ENCODE measurements at places on chromosomes 1 and 21.

DNA sequence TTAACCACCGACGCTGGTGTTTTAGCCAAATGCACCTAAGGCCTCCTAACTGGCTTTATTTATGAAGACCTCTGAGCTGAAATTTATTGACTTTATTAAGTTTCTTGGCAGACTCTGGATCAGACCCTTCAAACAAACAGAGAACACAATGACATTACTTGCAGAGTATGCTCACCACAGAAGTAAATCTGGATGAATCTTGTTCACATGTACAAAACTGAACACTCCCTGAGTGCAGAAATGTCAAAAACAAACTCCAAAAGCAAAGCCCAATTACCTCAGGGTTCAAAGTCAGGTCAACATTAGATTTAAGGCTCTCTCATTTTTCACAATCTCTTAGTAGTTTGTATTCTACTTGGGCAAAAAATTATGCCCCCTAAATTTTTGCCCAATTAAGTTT lies 218.6 kb downstream of the SLC45A1 start:
- DNase-seq: no peak

- DNase-seq: no peak
Measured at GRCh38 chr1:38651669-38652068, 207.9 kb downstream of the RRAGC start.

DNA sequence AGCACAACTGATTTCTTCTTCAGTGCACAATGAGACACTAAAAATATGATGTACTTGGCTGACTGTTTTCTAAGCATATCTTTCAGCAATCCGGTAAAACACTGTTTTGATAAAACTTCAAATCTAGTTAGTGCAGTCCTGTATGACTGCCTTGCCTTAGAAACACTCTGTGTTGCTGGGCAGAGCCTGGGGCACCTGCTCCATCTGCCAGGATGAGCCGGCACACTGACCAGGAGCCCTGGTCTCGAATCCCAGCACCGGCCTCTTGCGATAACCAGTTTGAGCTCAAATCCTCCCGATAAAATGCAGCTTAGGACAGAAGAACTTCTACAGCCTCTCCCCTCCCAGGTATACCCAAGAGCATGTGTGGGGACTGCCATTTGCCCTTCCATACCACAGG lies 199.5 kb downstream of the SIPA1L2 start:
- DNase-seq: no peak

DNA sequence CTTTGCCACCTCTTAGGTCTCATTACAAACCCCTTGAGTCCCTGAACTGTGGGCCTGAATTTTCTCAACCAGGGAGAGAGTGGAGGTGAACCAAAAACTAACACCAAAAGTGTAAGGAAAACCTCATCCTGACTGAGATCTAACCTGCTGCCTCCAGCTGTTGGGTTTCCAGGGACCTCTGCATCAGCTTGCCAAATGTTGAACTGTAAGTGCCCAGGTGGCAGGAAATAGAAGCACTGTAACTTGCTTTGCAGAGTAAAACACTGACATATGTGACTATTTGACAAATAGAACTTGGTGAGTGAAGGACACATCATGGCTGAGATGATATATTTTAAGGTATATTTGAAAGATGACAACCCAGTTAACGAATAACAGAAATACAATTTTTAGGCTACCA lies 48.4 kb upstream of the NR5A2 start:
- DNase-seq: no peak

DNA sequence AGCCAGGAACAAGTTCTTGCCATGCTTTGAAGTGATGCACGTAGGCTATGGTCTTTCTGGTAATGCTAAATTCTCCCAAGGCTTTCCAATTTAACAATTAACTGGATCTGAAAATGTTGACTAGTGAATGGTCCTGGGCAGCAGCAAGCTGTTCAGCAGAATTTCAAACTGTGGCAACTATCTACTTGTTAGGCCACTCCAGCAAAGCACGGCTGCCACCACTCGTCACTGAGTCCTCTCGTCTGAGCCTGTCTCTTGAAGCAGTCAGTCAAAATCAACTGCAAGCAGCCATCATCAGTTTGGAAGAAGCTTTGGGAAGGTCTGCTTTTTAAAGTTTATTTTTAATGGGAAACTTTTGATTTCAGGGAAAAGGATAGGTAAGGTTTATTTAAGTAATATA lies 6.1 kb downstream of the FLVCR1 start:
- no peak for DNase-seq

DNA sequence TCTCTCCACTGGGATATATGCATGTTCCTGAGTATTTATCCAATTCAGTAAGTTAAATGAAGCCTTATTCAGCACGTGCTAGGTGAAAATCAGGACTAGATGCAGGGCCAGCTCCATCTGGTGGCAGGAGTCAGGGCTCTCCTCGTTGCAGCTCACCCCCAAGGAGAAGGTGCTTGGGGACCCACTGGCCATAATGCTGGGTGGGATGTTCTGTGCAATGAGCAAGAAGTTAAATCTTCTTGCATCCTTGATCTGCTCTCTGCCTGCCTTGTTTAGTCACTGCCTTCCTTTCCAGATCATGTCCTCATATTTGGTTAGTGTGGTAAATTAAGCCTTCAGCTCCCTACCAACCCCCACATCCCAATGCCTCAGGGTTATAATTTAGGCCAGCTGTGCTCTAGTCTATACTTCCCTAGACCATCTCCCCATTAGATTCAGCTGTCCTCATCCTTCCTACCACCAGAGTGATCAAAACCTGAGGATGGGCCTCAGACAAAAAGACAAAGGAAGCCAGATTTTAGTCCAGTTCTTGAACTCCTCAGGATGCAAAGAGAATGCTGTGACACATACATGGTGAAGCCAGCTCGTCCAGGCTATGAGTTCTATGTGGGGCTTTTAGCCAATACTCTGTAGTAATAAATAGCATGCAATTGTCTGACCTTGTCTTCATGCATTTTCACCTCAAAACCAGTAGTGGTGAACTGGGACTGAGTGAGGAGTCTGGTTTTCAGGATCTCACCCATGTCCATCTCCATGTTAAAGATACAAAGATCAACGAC lies 55.9 kb downstream of the SEC16B start:
- DNase-seq: peak; percentile 56

DNA sequence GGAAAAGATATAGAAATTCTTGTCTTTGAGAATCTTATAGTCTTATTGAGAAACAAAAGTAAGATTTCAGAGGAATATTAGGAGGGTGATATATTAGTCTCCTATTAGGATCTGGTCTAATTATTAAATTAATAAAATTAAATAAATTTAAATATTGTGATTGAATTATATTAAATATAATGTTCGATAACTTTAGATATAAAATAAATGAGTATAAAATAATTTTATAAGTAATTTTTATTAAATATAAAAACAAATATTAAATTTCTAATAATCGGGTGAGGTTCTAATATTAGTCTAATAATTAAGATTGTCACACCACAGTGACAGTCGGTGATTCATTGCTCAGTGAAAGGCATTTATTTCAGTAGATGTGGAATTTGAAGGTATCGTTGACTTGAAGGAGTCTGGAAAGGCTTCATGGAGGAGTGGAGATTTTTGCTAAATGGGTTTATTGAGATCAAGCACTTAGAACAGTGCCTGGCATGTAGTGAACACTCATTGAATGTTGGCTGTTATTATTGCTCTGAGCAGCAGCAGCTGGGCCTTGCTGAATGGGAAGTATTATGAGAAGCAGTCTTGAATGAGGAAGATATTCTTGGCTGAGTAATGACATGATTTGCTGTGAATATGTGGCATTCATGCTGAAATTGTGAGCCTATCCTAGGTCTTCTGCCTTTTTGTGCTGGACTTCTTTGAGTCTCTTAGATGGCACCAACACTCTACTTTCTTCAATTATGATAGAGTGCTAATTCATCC lies 74.6 kb downstream of the USP25 start:
- DNase-seq: no peak

- DNase-seq: no peak
Measured at GRCh38 chr1:162258394-162258793, 118.3 kb downstream of the SPATA46 start.

DNA sequence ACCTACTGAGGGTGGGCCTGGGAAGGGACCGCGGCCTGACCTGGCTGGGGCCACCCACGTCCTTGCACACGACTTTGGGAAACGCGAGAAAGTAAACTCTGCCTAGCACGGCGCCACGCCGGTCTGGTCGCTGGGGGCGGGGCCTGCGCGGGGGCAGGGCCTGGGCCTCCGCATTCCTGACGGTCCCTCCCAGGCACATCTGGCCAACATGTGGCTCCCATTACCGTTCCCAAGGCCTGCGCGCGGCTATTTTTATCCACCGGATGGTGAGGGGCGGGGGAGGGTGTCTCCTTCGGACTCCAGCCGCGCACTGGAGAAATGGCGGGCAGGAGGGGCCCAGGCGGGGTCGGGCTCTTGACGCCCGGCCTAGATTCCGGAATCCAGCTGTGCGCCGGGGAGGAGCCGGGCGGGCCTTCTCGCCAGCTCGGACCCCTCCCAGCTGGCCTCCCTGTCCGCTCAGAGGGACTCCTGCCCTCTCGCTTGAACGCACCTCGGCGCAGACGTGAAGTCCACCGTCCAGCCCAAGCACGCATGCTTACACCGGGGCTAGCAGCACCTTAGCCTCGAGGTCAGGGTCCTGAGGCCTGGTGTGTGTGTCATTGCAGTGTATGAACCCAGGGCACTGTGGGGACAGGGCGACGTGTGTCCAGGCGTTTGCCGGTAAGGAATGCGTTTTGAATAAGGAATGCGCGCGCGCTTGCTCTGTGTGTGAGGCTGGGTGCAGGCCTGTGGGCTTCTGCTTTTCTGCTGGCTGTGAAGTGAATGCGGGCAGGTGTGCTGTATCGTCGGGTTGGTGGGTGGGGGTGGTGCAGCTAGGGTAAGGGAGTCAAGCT lies 2.1 kb downstream of the EVA1B start:
- DNase-seq: no peak

DNA sequence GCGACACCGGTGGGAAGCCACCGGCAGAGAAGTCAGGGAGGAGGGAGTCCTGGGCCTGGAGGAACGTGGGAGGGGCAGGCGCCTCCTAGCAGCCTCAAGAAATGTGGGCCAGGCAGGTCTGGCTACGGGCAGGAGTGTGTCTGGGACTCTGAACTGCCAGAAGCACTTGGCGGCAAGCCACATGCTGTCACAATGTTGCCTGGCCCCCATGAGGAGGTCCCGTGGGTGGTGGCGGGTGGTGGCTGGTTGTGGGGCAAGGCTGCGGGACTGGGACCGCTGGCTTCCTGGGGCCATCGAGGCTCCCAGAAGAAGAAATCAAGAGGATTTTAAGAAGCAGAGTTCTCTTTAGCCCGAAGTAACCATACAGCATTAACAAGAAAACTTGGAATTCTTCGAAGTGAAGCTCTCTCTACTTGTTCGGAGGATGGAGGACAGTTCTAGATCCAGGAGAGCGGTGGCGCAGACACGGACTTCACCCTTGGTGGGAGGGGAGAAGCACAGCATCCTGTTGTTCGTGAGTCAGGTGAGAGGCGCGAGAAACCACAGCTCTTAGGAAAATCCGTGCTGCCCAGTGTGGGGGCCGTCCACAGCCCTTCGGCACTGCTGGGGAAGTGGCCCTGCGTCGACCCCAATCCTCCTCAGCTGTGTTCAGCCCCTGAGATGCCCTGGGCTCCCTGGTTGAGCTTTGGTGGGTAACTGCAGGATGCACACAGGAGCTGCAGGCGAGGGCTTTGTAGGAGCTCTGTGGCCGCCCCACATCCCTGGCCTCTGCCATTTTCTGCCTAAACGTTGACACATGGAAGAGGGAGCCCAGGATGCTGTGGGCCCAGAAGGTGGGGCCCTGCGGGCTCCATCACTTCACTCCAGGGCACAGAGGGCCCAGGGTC lies 12.4 kb downstream of the SKI start:
- peak; percentile 46 for DNase-seq

- no peak for DNase-seq
Measured at GRCh38 chr1:111220302-111220890, 7.1 kb upstream of the CHI3L2 start.

DNA sequence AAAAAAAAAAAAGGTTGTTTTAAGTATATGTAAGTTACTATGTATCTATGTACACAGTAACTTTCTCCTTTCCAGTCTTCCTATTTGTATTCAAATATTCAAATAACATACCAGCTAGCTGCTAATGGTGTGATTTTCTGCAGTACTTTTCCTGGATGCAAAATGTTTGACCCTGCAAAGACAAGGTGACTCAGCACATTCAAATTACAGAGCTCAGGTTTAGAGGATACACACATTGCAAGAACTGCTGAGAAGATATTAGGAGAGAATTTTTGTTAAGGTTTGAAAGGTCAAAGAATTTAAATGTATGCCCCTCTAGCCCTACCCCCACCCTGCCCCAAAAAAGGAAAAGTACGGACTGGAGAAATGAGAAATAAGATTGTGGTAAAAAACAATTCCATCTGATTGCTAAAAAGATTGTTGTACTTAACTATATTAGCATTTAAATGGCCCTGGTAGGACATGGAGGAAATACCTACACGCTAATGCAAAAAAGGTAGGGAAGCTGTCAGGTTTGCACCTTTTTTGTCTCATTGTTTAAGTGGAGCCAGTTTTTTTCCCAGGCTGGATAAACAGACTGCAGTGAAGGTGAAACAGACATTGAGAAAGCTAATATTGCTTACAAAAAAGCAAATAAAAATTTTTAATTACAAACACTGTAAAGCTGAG lies 45.6 kb downstream of the ZNF281 start:
- peak; percentile 55 for DNase-seq

DNA sequence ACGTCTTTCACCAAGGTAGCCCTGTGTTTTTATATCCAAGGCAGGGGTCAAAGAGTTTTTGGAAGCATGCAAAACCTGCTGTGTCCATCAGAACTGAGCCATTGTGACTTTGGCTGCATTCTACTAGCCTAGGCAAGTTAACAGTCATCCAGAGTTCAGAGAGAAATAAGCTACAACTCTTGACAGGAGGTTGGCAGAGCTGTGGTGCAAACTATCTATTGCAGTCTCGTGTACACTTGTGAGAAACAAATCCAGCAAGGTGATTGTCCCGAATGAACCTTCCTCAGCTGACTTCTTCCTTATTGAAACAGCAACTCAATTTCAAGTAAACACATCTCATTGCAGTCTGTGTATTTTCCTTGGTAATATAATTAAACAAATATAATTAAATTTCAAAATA lies 124.5 kb downstream of the NCAM2 start:
- no peak for DNase-seq

DNA sequence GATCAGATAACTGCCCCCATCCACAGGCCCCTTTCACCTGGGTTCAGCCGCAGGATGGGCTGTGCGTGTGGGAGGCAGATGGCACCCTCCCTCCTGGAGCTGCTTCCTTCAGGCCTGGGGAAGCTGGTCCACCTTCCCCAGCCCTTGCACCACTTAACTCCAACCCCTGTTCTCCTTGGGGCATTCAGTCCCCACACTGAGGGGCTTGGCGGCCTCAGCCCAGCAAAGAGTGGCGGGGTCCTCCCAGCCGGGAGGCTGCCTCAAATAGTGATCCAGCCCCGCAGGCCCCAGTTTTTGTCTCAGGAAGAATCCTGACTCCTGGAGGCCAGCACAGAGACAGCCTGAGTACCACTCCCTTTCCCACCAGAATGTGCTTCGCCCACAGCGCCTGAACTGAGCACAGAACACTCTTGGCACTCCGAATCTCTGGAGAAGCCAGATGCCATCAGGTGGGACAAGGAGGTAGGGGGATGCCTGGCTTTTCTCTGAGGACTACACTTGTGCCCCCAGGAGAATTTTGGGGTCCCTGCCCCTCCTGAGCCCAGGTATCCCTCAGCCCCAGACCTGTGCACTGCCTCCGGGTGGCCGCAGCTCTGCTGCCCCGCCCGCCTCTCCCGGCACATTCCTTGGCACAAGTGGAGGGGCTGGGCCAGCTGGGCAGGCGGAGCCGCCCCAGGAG lies 936 bp downstream of the PAQR6 start:
- no peak for DNase-seq
